ENCODE measurements at places on chromosomes 3 and 15.

GRCh38 chr3:102124282-102124681, 275.0 kb downstream of the NFKBIZ start:
- DNase-seq: no peak

GRCh38 chr3:49607796-49608195, 53.5 kb downstream of the BSN start:
- DNase-seq: no peak

- no peak for DNase-seq
Measured at GRCh38 chr15:59330649-59331048, 42.0 kb downstream of the MYO1E start.

- no peak for DNase-seq
Measured at GRCh38 chr15:94524565-94524964, 293.2 kb downstream of the MCTP2 start.

DNA sequence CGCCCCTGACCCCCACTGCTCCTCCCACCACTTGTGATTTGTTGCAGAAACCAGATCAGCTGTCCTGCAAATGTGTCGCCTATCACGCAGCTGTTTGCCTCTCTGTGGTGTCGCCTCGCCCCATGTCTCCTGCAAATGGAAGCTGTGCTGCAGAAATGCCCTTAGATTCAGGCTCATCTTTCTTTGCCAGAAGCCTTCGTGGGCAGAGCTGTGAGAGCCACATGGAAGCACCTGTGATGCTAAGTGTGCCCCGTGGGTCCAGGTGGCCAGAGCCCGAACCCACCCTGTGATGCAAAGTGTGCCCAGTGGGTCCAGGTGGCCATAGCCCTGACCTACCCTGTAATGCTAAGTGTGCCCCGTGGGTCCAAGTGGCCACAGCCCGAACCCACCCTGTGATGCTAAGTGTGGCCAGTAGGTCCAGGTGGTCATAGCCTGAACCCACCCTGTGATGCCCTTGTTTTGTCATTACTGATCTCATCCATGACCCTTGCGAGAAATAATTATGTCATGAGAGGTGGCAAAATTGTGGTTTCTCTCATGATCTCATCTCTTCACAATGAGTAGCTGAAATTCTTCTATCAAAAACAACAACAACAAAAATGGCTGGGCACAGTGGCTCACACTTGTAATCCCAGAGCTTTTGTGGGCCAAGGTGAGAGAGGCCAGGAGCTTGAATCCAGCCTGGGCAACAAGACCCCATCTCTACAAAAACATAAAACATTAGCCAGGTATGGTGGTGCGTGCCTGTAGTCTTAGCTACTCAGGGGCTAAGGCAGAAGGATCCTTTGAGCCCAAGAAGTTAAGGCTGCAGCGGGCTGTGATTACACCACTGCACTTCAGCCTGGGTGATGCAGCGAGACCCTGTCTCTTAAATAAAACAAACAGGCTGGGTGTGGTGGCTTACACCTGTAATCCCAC, 187.4 kb downstream of the GOLGA6L6 start:
- DNase-seq: no peak

DNA sequence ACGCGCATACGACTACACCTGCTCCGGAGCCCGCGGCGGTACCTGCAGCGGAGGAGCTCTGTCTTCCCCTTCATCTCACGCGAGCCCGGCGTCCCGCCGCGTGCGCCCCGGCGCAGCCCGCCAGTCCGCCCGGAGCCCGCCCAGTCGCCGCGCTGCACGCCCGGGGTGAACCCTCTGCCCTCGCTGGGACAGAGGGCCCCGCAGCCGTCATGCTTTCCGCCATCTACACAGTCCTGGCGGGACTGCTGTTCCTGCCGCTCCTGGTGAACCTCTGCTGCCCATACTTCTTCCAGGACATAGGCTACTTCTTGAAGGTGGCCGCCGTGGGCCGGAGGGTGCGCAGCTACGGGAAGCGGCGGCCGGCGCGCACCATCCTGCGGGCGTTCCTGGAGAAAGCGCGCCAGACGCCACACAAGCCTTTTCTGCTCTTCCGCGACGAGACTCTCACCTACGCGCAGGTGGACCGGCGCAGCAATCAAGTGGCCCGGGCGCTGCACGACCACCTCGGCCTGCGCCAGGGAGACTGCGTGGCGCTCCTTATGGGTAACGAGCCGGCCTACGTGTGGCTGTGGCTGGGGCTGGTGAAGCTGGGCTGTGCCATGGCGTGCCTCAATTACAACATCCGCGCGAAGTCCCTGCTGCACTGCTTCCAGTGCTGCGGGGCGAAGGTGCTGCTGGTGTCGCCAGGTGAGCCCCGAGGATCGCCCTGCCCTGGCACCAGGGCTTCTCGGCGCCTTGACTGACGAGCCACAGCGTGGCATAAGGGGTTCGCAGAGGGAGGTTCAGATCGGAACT, 420 bp downstream of the SLC27A2 start:
- no peak for DNase-seq

- no peak for DNase-seq
Measured at GRCh38 chr3:53196575-53197407, 35.8 kb downstream of the PRKCD start.

GRCh38 chr3:3109407-3110298, 521 bp downstream of the IL5RA start:
- DNase-seq: no peak

- DNase-seq: no peak
Measured at GRCh38 chr3:40524222-40524567, 565 bp upstream of the ZNF621 start.

DNA sequence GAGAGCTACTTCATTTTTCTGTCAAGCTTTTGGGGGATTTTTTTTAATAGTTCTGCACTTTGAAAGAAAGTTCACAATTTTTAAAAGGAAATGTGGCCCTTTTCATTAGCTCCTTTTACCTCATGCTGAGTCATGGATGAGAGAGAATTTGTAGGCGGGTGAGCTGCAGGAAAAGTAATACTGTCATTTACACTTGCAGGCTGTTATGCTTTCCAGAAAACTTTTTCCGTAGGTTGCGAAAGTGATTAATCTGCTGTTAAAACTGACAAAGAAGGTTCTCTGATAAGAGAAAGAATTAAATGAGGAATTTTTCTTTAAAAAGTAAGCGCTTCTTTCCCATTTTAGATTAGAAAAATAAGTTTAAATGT, 430.2 kb downstream of the LPP start:
- DNase-seq: no peak

GRCh38 chr15:47742334-47742733, 25.0 kb downstream of the SEMA6D start:
- DNase-seq: no peak

DNA sequence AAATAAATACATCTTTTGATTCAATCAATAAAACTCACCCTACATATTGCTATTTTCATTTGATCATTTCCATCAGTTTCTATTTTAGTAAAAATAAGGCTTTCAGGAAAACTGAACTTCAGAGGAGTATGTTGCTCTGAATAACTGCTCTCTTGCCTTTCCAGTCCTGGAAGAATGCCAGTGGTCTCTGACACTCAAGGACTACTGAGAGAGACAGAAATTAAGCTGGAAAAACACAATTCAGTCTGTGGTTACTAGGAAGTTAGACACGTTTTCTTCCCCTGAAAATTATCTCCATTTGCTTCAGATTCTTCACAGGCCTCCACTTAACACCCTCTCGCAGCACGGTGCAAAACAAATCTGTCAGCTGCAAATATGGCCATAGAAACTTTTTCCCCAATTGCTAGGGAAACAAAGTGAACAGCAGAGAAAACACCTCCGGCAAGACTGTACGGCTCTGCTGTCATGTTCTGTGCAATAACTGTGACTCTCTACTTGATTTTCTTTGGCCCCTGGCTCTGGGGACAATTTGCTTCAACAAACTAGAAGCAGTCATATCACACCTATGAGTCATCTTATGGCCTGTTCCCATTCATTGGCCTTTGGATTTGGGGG, 353.0 kb downstream of the MAGI1 start:
- no peak for DNase-seq

- no peak for DNase-seq
Measured at GRCh38 chr3:8757551-8758518, 11.6 kb downstream of the OXTR start.

DNA sequence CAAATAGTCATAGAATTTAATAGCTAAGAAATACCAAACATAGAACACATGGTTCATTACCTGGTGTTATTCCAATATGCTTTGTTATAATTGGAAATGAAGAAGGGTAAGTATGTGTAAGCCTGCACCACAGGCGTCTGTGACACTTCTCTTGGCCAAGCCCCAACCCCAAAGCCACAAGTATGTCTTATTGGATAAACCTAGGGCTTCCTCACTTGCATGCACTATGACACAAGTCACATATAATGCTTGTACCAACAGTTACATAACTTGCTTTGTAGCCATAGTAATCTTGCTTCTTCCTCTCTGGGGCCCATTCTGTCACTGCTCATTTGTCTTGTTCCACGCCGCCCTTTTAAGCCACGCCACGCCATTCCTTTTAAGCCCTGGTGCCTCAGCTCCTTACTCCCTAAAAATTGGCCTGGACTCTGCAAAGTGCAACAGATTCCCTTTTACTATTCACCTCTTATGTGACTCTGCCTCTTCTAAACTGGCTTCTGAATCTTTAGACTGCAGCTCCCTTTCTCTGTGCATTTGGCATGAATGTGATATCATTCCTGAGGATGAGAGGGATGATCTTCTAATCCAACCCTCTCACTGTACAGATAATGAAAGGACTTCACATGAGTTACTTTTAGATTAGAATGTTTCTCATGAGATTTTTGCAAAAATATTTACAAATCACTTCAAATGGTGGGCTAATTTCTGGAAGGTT, 48.1 kb upstream of the EPHA3 start:
- no peak for DNase-seq

DNA sequence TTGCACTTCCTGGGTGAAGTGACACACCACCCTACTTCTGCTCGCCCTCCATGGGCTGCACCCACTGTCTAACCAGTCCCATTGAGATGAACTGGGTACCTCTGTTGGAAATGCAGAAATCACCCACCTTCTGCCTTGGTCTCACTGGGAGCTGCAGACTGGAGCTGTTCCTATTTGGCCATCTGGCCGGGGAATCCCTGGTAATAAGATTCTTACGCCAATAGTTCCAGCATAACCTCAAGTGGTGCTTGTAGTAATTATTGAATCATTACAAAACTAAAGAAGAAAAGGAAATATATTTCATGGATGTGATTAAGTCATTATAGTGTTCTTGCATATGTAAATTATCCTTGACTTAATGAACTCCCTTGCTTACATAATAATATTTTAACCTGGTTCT, 841.9 kb downstream of the CADM2 start:
- DNase-seq: no peak

GRCh38 chr3:8519156-8519555, 17.5 kb downstream of the LMCD1 start:
- no peak for DNase-seq

DNA sequence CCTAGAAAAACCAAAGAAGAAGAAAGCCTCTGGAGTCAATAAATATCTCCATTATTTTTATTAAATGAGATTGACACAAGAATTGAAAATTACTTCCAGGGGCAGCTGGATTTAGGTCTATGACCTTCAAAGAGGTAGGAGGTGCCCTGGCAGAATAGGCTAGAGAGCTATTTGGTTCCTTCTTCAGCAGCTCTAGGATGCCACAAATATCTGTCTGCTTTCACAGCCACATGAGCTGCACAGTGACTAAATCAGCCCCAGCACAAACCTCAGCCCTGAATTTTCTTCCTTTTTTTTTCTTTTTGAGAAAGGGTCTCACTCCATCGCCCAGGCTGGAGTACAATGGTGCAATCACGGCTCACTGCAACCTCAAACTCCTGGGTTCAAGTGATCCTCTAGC, 223.5 kb downstream of the ABHD5 start:
- no peak for DNase-seq

- DNase-seq: no peak
Measured at GRCh38 chr3:170768334-170768801, 101.6 kb downstream of the RPL22L1 start.

DNA sequence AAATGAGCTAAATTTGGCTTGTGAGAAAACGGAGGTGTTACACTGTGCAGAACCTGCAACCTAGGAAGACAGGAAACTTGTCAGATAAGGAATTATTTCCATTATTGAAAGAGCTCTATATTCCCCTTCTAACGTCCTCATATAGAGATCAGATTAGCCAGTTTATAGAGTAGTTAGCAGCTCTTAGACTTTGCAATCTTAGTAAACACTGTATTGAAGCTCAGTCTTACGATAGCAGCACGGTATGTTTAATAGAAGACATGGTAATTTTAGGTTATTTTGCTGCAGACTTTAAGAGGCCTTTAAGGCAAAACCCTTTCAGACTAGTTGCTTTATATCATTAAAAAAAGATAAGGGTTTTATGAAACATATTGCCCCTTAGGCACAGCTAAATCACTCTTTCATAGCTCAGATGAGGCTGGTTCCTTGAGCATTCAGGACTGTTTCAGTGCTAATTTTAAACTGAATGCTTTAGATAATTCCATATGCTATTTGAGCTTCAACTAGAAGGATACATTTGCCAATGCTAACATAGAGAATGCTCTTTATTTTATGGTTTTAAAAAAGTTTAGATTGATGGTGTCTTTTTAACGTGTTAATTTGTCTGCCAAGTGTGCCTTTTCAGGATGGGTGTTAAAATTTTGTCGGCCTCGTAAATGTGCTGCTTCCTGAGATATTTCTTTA, 234.3 kb downstream of the PYDC2 start:
- DNase-seq: no peak

DNA sequence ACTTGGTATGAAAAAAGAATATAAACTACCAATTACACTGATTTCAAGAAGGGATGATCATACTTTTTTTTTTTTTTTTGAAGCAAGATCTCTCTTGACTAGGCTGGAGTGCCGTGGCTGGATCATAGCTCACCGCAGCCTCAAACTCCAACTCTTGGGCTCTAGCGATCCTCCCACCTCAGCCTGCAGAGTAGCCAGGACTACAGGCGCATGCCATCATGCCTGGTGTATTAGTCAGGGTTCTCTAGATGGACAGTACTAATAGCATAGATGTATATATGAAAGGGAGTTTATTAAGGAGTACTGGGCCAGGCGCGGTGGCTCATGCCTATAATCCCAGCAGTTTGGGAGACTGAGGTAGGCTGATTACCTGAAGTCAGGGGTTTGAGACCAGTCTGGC, 11.5 kb upstream of the SEC11A start:
- DNase-seq: no peak

DNA sequence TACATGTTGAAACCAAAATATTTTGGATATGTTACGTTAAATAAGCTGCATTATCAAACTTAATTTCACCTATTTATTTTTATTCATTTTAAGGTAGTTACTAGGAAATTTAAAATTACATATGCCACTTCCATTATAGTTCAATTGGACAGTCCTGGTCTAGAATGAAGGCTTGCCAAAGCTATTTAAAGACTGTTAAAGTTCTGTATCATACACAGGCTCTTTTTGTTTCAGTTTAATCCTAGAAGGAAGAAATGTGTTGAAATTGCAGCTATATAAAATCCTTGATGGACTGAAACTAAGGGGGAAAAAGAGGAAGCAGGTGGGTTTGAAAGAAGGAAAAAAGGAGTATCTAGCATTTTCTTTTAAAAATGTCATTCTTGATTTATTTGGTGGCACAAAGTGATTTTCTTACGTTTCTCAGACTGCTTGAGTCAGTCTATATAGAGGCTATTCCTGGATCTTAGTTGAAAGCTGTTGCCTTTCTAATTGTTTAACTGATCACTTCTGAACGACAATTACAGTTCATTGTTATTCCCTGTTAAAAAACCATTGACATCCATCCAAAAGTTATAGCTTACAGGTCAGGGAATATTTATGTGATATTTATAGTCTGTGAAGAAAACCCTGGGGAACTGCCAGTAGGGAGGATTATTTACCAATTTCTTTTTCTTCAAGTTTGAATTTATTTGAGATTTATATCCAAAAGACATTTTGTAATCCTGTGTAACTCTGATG, 195.0 kb downstream of the RORA start:
- DNase-seq: no peak

- no peak for DNase-seq
Measured at GRCh38 chr15:27260523-27260922, 289.5 kb downstream of the GABRG3 start.

GRCh38 chr3:127568586-127568985, 21.9 kb downstream of the TPRA1 start:
- DNase-seq: no peak

All from cortex of kidney (tissue), 1 donor.